Hair follicle dermal papilla cell (primary cell): ENCODE measurements at places on chromosomes 1 and 21. TPM values are rescaled to one million over a fixed set of nuclear protein-coding genes. Genes with fewer than 3 reads are reported as not detected.

GSTM5 gene
- 6.0 and 12.5 TPM in 2 replicates for total RNA-seq

TFAP2E gene
- total RNA-seq, result 0.32 and 0.61 TPM in 2 replicates

LCE1C gene
- not detected in 2 replicates for total RNA-seq

CD1B gene
- total RNA-seq, result not detected in 2 replicates

PLA2G5 gene
- total RNA-seq, result not detected in 2 replicates

LRRC7 gene
- 0.12 and 0.16 TPM in 2 replicates for total RNA-seq

GUCA2B gene
- total RNA-seq, result not detected in 2 replicates
